Renal cortical epithelial cell (primary cell): ENCODE measurements at places on chromosomes 7 and 10.

GRCh38 chr10:131803860-131804425, 96.9 kb upstream of the PPP2R2D start:
- DNase-seq = no peak

- DNase-seq = no peak
Observed at GRCh38 chr7:16900209-16900768, 18.5 kb upstream of the AGR3 start.

- no peak for DNase-seq
Observed at GRCh38 chr10:48414778-48415177, 108.3 kb downstream of the MAPK8 start.

GRCh38 chr7:135831455-135832195, 83.0 kb upstream of the FAM180A start:
- no peak for DNase-seq

- no peak for DNase-seq
Observed at GRCh38 chr10:91571671-91572070, 61.2 kb downstream of the PPP1R3C start.

DNA sequence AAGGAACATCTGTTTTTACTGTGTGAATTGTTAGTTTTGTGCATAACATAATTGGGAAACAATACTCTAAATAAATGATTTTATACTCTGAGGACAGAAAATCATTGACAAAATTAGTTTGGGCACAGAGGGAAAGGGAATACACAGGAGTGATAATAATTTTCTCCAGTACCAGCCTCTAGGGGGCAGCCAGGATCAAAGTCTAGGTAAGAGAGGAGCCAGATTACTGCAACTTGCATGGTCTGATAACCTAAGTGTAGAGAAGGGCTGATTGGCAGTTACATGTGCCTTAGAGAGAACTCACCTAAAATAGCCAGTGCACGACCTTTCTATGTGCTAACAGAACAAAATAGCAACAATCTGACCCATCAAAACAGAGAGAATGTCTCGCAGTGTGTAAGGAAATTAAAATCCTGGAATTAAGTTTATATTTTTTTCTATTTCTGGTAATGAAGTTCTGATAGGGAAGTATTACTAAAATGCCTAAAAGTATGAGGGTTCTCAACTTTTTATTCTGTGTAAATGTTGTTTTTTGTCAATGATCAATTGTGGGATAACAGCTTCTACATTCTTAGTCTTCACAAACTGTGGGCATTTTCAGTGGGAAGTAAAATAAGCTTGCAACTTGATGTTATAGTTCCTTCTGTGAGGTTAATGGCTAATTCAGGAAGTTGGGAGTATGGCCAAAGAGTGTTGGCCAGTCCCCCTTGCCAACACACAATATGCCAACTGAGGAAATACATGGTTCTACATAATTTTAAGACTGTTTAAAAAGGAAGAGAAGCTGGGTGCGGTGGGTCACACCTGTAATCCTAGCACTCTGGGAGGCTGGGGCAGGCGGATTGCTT, 66.4 kb downstream of the EXOC6 start:
- DNase-seq = peak; percentile 57

- peak; percentile 52 for DNase-seq
Observed at GRCh38 chr7:44793919-44794318, 2.6 kb upstream of the PPIA start.

DNA sequence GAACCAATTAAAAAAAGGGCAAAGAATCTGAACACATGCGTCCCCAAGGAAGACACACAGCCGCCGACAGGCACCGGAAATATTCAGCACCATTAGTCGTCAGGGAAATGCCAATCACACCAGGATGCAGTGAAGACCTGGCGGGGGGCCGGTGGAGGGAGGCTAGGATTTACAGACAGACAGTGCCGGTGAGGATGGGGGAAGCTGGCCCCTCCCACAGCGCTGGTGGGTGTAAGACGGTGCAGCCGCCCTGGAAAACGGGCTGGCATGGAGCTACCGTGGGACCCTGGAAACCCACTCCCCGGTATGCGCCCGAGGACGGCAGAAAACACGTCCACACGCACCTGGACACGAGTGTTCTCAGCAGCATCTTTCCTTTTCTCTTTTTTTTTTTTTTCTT, 4.8 kb upstream of the ADAP1 start:
- no peak for DNase-seq

DNA sequence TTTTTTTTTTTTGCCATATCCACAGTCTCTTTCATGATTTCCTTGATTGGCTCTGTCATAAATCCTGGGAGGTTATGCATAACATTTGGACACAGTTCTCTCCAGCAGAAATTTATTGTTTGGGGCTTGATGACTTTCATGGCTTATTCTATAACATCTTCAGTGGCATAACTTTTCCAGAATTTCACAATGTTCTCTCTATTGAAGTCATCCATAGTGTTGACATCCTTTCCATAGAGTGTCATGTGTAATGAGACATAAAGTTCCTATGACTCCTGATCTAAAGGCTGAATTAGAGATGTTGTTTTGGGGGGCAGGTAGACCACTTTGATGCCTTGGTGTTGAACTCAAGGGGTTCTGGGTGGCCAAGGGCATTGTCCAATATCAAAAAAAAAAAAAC, 36.7 kb upstream of the STK17A start:
- DNase-seq = no peak

GRCh38 chr7:3201306-3201705, 99.7 kb upstream of the SDK1 start:
- DNase-seq = no peak

- DNase-seq = no peak
Observed at GRCh38 chr7:79458796-79459195, 5.3 kb upstream of the MAGI2 start.
